ENCODE measurements at places on chromosomes 7 and 10. TPM values are rescaled to one million over a fixed set of nuclear protein-coding genes. Genes with fewer than 3 reads are reported as not detected.

DNA sequence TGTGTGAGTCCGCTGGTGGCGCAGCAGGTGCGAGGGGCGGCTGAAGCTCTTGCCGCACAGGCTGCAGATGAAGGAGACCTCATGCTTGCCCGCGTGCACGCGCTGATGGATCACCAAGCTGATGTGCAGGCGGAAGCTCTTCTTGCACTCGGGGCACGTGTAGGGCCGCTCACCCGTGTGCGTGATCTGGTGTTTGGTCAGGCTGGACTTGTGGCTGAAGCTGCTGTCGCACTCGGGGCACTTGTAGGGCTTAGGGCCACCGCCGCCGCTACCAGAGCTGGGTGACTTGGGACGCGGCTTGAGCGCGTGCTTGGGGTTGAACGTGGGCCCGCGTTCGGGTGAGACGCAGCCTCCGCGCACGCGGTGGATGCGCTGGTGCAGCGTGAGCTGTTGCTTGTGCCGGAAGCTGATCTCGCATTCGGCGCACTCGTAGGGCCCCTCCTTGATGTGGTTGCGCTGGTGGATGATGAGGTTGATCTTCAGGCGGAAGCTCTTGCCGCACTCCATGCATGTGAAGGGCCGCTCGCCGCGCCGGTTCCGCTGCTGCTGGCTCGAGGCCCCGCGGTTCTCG lies 28.7 kb downstream of the ZNF777 start:
- no peak for DNase-seq

ZNRF2 gene
- total RNA-seq: 31.1 TPM

TLL2 gene
- total RNA-seq: 10.3 TPM

DNA sequence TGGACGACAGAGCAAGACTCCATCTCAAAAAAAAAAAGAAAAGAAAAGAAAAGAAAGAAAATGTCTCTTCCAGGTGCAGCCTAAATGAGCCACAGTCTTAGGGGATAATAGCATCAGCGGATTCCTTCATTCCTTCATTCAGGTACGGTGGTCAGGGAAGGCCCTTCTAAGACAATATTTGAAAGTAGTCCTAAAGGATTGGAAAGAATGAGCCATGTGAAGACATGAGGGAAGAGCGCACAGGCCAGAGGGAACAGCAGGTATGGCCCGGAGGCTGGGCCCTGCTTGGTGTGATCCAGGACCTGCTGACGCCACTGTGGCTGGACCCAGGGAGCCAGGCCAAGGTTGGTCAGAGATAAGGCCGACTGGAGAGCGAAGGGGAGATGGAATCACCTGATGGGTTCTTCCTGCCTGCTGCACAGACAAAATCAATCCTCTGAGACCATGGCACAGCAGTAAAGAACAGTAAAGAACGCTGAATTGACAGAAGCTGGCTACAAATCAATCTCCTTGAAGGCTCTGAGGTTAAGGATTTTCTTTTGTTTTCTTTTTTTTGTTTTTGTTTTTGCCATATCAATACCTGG lies 16.3 kb upstream of the MKRN1 start:
- DNase-seq: no peak

DNA sequence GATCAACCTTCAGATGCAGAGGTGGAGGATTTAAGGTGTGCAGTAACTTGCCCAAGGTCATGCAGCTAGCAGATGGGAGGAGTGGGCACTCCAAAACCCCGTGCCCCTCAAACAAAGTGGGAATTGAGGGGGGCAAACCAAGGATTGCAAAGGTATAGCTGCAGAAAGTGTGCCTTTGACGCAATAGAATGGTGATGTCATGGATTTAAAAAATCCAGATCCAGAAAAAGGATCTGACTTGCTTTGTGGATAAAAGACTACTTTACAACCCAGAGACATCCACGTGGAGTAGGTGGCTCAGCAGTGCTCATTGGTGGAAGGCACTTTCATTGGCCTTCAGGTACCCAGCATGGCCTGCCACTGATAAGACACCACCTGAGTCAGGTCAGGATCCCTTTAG lies 15.7 kb upstream of the ADRB1 start:
- no peak for DNase-seq

STOX1 gene
- total RNA-seq: 0.30 TPM

GRCh38 chr7:668139-668931 lies 58.2 kb upstream of the DNAAF5 start:
- DNase-seq: no peak

- DNase-seq: no peak
These were observed 190.2 kb downstream of the TNS3 start for GRCh38 chr7:47391726-47392125.

DNA sequence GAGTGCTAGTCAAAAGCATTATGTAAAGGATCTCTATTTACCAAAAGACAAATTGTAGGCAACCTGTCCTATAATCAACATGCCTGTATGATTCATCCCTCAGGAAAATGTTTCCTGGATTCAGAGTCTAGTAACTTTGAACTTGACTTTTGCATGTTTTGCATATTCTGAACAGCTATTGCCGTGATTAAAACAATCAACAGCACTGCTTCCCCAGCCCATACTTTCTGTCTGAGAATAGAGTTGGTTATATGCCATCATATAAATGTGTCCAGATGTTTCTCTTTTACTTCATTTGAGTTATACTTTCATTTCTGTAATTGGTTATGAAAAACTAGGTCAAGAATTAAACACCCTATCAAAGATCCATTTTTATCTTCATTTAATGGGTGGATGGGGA lies 83.5 kb downstream of the ZMYND11 start:
- no peak for DNase-seq

DNA sequence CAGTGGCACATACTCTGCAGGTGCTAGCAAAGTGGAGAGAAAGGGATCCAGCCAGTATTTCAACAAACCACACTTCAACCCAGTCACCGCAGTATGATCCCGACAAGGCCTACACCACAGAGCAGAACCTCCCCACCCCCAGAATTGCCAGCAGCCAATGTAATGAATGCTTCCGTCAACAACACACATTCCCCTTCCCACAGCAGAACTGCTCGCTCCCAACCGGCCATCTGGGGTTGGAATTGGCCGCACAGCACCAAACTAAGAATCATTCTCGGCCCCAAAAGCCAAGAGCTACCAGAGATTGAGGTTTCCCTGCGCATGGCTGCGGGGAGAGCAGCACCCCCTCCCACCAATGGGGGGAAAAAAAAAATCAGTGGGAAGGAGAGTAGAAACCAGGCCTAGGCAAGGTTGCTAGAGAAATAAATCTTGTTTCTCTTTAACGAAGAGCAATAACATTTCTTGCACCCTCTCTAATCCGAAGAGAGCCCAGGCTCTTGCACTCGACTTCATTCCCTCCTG lies 1.1 kb downstream of the WASL start:
- DNase-seq: peak; percentile 72

DNA sequence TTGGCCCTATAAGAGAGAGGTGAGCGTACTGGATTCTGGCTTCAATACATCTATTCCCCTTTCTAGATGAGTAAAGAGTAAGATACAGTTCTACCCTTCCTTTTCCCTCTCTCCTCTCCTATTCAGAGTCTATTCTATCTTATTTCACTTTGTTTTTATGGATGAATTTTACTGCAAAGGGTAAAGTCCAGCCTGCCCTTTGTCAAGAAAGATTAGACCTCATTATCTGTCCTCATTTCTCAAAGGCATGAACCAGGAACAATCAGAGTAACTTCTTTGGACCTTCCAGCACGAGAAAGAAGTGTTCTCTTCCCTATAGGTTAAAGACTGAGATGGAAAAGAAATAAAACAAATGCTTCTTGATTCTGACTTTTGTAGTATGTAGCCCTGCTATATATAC lies 239.0 kb downstream of the PRKG1 start:
- DNase-seq: no peak

GRCh38 chr7:33550979-33551378 lies 354.4 kb upstream of the BMPER start:
- DNase-seq: no peak

DNA sequence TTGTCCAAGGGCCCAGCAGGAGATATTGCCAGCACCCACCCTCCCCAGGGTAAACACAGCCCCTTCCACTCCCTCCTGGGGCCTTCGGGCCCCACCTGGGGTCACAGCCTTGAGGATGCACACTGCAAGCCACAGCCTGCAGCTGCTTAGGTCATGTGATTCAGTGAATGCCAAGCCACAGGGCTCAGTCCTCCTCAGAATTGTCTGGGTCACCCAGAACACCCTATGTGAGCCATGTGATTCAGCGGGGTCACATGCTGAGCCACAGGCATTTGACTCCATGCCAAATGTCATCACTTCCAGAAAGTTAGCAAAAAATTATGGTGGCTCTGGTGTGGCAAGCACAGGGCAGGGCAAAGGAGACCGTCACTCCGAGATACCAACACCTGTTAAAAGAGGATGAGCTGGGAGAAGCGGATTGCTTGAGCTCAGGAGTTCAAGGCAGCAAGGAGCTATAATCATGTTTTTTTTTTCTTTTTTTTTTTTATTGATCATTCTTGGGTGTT lies 17.2 kb upstream of the PSAP start:
- peak; percentile 75 for DNase-seq

DNA sequence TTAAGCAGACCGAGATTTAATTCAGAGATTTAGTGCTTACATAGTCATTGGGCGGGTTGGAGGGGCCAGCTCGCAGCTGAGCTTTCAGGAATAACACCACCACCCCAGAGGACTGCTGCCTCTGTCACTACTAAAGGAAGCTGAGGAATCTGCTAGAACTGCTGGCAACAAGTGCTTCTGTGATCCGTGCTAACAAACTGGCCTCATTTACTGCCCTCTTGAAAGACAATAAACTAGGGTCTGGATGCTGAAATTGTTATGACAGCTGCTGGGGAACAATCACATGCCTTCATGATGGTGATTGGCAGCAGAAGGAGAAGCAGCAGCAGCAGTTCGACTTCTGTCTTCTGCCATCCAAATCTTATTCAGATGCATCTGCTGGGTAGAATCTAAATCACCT lies 285.5 kb upstream of the TAC1 start:
- no peak for DNase-seq

HOXA13 gene
- 1.6 TPM for total RNA-seq

GRCh38 chr7:76280408-76280807 lies 22.1 kb upstream of the HSPB1 start:
- DNase-seq: no peak

ERVW-1 gene
- total RNA-seq: 66.6 TPM

GRCh38 chr7:106138776-106139175 lies 26.7 kb upstream of the SYPL1 start:
- DNase-seq: peak; percentile 48
